ENCODE measurements at places on chromosomes 13 and 19.

DNA sequence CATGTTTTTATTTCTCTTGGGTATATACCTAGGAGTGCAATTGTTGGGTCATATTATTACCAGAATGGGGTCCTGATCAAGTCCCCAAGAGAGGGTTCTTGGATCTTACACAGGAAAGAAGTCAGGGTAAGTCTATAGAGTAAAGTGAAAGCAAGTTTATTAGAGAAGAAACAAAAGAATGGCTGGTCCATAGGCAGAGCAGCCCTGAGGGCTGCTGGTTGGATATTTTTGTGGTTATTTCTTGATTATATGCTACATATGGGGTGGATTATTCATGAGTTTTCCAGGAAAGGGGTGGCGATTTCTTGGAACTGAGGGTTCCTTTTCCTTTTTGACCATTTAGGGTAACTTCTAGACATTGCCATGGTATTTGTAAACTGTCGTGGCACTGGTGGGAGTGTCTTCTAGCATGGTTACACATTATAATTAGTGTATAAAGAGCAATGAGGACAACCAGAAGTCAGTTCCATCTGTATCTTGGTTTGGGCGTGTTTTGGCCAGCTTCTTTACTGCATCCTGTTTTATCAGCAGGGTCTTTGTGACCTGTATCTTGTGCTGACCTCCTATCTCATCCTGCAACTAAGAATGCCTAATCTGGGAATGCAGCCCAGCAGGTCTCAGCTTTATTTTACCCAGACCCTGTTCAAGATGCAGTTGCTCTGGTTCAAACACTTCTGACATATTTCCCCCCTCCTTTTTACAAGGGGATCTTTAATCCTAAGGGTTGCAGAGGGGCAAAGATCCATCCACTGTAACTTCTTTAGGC is 41.1 kb downstream of the CEACAM1 start:
- DNase-seq, result peak; percentile 36

- DNase-seq, result no peak
These were observed 679 bp upstream of the CDADC1 start for GRCh38 chr13:49246850-49247642.

DNA sequence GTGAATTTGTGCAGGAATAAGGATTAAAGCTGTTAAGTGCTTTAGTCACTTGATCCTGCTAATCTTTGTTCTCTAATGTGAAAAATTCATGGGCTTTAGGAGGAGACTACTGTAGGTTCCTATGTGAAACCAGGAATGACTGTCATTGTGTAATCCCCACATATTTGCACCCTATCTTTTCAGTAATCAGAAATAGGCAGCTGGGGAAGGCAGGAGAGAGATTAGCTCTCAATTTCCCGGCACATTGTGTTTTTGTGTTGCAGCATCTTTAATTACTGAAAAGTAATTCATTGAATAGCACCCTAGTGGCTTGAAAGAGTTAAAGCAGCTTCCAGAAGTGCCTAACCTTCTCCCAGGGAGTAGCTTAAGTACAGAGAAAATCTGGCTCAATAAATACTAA is 282.9 kb downstream of the OLFM4 start:
- no peak for DNase-seq

- DNase-seq, result no peak
These were observed 214.5 kb downstream of the TEX29 start for GRCh38 chr13:111534751-111535522.

DNA sequence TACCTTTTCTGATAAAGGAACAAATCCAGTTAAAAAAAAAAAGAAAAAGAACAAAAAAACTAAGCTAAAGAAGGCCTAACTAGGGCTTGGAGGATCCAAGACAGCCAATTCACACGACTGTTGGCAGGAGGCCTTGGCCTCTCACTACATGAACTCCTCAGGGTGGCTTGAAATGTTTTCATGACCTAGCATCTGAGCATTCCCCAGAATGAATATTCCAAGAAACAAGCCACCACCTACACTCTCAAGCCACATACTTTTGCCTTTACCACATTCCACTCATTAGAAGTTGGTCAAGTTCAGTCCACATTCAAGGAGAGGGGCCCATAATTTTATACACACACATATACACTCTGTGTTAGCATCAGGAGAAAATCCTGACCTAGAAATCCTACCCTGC is 97.6 kb upstream of the SIAH3 start:
- no peak for DNase-seq

- peak; percentile 91 for DNase-seq
These were observed at the start of gene KMT2B for GRCh38 chr19:35717665-35718344. KMT2B (plus strand) TSS chr19:35718003; CDS start chr19:35718019, 16 bp downstream.

GRCh38 chr19:56538254-56538760 is 441 bp upstream of the ZFP28 start:
- peak; percentile 63 for DNase-seq

DNA sequence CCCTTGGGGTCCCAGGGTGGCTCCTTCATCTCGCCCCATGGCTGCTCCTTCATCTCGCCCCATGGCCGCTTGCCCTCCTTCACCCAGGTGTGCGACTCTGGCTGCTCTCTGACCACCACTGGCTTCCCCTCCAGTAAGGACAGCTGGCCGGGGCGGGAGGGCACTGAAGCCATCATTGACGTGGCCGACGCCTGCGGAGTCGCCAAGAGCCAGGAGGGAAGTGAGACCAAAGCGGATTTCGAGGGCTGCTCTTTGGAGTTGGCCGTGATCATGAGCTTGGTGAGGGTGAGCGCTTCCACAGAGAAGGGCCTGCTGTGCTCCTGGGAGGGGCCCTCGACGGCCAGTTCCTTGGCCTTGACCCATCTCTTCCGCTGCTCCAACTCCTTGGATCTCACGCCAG is 4.0 kb upstream of the COX6B2 start:
- no peak for DNase-seq

DNA sequence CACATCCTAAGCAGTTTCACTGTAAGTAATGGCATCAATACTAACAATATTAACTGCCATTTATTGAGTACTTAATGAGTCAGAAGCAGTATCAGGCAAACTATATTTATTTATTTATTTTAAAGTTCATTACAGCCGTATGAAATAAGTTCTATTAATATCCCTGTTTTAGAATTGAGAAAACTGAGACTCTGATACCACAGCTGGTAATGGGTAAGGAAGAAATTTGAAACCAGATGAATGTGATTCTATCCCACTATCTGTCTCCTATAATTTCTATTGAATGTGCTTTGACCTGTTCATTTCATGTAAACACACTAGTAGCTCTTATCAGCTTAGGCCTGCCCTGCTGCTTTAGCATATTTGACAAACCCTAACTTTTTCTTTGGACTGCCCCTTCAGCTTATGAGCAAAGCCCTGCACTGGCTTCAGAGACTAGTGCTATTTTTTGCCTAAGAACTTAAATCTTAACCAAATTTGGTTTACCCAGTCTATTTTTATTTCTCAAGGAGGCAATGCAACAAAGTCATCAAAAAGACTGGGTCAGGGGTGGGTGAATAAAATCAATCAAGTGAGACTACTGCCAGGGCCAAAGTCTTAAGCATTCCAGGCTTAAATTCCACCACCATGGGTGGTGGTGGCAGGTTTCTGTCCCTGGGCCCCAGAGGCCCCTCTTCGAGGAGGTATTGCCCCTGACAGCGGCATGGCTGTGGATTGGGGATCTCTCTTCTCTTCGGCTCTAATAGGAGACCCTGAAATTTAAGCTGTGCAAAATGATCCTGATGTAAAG is 143.4 kb downstream of the DLEU7 start:
- DNase-seq, result no peak

GRCh38 chr13:45732916-45733315 is 30.8 kb downstream of the CBY2 start:
- DNase-seq, result no peak

DNA sequence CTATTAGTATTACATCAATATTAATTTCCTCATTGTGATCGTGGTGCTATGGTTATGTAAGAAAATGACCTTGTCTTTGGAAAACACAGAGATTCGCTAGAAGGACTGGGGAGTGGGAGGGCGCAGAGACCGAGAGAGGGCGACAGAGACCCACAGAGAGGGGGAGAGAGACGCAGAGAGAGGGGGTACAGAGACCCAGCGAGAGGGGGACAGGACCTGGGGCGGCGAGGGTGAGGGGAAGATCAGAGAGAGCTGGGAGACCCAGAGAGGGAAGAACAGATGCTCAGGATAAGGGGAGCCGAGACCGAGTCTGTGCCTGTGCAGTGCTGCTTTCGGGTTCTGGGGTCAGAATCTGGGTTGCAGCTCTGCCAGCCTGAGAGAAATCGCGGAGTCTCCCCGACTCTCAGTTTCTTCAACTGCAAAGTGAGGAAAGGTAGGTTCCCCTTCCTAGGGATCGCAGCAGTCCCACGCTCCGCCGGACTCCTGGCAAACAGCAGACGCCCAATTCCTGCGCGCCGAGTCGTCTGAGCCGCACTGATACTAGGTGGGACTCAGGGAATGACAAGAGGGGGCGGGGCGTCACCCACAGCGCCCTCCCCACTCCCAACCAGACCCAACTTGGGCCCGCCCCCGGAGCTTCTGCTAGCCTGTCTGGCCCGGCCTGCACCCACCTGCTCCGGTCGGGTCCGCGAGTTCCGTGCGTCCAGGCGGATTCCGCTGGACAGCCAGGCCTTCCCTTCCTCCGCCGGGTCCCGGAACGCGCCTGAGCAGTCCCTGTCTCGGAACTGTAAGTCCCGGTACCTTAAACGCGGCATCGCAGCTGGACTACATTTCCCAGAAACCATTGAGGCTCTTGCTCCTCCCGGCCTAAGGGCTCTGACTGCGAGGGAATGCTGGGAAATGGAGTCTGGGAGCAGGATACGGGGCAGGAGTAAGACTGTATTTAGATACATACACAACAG is 15.3 kb downstream of the IZUMO2 start:
- peak; percentile 5 for DNase-seq

DNA sequence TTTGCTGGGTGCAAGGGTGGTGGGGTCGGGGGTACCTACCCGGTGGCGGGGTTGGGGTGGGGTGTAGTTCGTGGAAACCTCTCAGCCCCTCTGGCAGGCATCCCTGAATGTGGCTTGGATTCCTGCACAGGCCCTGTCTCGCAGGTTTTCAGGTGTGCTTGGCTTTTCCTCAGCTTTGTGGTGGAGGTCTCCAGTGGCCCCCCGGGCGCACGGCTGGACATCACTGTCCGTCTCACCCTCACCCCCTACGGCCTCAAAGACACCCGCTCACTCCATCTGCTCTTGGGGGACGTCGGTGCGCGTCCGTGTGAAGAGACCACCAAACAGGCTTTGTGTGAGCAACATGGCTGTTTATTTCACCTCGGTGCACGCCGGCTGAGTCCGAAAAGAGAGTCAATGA is 44.3 kb downstream of the ZNF146 start:
- DNase-seq, result no peak

DNA sequence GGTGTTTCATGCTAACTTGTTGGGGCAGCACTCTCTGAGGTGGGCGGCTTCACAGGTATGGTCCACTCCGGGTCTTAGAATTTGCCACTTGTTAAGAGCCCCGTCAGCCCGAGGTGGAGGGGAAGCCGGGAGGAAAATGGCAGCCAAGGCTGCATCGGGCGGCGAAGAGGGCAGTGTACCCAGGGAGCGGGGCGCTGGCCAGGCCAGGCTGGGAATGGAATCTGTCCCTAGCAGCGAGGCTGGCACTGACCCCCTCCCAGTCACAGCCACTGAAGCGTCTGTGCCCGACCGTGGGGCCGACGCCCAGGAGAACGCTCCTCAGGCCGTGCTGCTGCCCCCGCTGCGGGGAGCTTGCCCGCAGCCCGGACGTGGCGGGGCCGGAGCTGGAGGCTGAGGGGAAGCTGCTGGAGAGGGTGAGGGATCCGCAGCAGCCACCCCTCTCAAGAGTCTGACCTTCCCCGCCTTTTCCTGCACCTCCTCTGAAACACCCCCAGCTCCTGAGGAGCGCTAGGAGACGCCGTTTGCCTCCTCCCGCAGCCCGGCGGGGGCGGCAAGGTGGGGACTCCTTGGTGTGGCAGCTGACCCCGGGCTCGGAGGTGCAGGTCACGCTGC is 313.8 kb upstream of the SPRY2 start:
- no peak for DNase-seq

GRCh38 chr13:76725896-76726295 is 160.3 kb downstream of the KCTD12 start:
- DNase-seq, result no peak

DNA sequence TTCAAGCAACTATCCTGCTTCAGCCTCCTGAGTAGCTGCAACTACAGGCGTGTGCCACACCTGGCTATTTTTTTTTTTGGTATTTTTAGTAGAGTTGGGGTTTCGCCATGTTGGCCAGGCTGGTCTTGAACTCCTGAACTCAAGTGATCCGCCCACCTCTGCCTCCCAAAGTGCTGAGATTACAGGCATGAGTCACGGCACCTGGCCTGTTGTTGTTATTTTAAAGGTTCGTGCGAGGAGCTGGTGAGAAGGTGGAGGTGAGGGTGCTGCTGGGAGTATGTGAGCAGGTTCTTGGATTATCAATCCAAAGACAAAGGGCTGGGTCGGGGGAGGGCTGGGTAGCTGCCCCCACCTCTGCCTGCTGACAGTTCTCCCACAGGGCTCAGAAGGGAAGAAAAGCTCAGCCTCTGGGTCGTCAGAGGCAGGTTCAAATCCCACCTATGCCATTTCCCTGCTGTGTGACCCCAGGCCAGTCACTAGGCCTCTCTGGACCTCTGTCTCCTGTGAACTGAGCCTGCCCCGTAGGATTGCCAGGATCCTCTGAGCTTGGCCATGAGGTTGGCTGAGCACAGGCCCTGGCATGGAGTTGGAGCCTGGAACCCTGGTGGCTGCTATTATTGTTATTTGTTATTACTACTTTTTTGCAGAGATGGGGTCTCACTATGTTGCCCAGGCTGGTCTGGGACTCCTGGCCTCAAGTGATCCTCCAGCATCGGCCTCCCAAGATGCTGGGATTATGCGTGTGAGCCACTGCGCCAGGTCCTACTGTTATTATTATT is 1.5 kb downstream of the CKM start:
- DNase-seq, result no peak

GRCh38 chr13:45768656-45769479 is 66.7 kb downstream of the CBY2 start:
- no peak for DNase-seq

- no peak for DNase-seq
These were observed 7.2 kb downstream of the MED29 start for GRCh38 chr19:39398297-39398864.

GRCh38 chr13:78816592-78816991 is 157.6 kb upstream of the OBI1 start:
- no peak for DNase-seq

DNA sequence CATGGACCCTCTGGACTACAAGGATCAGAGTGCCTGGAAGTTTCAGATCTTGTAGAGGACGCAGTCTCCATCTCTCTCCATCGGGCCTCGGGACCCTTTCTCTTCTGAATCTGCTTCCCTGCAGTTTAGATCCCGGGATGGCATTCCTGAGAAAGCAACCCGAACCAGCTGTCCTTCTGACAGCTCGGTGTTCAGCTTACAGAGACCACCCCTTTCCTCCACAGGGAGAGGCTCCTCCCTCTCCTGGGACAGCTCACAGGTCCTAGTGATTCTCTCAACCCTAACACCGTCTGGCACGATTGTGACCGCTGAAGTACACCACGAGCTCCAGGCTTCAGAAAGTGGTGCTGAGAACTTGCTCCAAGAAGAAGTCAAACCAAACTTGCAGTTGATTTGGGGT is 18.2 kb downstream of the CRX start:
- no peak for DNase-seq

DNA sequence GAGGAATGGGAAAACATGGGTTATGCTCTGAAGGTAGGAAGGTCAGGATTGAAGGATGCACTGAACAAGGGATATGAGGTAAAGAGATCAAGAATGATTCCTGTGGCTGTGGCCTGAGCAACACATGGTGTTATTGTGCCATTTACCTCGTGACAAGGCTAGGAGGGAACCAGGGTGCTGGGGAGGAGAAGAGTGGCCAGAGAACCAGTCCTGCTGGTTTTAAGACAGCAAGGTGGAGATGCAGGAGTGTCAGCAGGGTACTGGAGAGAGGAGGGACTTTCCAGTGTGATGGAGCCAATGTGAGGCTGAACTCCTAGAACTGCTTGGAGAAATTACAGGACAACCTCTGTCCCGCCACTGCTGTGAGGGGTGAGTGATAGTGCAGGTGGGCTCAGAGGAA is 282.4 kb downstream of the MYO16 start:
- no peak for DNase-seq
